ENCODE measurements at places on chromosomes 3 and 15.

DNA sequence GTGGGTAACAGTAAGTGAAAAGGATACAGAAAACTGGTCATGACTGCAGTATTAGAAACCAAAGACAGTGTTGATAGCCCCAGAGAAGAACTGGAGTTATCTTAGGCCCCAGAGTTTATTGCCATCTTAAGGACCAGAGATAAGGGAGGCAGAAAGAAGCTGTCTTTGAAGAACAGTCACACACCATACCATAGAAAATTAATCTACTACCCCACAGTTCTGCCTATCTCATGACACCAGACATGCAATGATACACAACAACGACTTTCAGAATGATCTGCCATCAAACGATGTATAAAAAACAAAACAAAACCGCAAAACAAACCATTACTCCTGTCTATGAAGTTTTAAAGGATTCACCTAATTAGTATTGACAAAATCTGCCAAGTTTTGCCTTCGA lies 9.6 kb downstream of the CPOX start:
- no peak for DNase-seq

- DNase-seq = no peak
Observed at GRCh38 chr3:167913219-167913835, 177.8 kb downstream of the SERPINI1 start.

DNA sequence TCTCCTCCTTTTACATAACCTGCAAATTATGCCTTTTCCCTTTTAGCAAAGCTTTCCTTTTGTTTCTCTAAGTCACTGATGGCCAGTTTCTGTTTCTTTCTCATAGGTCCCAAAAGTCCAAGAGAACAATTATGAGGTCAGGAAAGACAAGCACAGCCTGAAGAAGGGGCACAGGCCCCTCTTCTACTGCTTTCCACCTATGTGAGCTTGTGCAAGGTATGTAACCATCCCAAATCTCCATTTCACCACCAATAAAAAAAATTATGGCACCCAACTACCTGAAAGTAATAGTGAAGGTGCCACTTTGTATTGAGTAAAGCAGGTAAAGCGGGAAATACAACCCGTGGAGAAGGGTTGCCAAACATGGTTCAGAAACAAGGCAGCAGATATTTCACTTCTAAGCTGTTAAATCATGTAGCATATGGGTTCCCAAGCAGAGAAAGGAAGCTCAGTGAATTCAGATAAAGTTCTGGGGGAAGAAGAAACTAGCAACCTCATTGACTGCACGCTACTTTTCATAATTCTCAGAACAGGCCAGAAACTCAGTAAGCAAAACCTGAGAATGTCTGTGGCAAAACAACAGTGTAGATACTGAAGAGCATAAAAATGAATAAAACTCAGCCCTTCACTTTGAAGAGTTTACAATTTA lies 4.2 kb downstream of the PLOD2 start:
- no peak for DNase-seq

GRCh38 chr15:74109713-74110112 lies 20.7 kb upstream of the ISLR2 start:
- DNase-seq = no peak

DNA sequence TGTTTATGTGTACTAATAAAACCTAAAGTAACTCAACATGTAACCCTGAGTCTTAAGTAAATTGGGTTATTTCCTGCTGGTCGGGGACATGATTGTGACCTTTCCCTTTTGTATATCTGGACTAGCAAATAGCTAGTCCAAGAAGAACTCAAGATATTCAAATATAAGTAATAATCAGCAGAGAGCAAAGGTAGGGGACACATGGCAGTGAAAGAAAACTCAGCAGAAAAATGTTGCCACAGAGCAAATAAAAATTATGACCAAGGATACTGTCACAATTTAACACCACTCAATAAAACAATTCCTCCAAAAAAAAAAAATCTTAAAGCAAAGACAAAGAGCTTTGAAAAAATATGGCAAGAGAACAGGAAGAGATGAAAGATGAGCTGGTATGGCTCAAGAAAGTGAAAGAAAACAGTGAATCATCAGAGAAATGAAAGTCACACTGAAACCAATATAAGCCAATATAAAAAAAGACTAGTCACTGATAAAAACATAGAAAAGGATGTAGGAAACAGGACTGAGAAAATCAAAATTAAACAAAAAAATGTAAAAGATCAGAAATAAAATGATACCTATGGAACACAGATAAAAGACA lies 43.4 kb downstream of the HLTF start:
- peak; percentile 5 for DNase-seq

DNA sequence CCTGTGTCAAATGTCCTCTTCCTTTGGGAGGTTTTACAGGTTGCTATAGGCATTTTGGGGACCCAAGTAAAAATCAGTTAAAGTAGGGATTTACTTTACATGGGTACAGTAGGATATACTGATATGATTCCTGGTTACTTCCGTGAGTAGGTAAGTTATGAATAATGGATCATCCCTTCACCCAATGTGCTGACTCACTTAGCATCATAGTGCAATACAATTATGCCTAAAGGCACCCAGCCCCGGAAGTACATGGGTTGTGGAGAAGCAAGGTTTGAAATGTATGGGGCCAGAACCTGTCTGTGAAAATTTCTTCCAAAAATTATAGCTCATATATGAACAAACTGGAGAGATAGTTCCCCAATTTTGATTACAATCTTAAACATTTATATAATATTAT lies 64.0 kb downstream of the GLB1 start:
- DNase-seq = no peak

- no peak for DNase-seq
Observed at GRCh38 chr3:189186101-189186500, 14.3 kb downstream of the TPRG1 start.

DNA sequence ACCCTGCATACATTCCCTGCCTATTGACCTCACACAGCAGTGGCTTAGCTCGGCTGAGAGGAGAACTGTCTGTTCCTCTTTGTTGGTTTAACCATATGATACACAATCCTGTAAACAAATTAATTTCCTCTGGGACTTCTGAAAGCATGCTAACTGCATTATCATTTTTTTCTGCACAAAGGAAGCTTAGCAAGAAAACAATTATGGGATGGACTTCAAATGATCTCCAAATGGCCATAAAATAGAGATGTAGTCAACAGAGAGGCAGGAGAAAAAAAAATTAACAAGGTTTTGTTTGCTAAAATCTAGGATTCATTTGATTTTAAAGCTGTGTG lies 14.4 kb upstream of the TMC3 start:
- no peak for DNase-seq

DNA sequence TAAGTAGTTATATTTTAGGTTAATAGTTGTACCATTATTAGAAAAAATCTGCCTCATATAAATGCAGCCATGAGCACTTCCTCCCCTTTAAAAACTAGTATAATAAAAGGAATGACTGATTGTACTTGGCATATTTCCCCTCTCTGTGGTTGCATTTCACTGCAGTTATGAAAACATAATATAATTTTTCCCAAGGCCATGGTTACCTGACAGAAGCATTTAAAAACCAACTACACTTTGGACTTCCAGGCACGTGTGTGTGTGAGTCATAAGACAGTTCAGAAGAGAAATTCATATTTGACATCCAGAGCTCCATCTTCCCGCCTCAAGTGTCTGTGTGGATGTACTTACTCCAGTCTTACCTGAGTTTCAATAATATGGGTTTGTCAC lies 828.2 kb upstream of the CFAP20DC start:
- DNase-seq = no peak

DNA sequence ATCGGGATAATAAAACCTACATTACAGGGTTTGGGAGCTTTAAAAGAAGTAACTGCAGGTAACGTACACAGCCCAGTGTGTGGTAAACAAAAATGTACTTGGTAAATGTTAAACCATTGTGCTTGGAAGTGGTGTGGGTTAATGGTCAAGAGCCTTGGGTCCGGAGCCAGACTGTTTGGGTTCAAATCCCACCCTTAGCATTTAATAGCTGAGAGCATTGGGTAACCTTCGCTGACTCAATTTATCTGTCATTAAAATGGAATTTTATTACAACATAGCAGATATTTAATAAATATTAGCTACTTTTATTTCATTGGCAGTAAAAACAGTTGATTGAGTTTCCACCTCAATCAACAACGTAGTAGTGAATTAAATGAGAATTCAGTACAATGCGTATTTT lies 1.5 kb downstream of the FSTL1 start:
- no peak for DNase-seq
